ENCODE measurements at places on chromosomes 5 and 9.

GRCh38 chr9:126347911-126348760 lies 21.5 kb downstream of the MVB12B start:
- DNase-seq = peak; percentile 37

- no peak for DNase-seq
Observed at GRCh38 chr5:118354797-118355196, 633.5 kb downstream of the DTWD2 start.

DNA sequence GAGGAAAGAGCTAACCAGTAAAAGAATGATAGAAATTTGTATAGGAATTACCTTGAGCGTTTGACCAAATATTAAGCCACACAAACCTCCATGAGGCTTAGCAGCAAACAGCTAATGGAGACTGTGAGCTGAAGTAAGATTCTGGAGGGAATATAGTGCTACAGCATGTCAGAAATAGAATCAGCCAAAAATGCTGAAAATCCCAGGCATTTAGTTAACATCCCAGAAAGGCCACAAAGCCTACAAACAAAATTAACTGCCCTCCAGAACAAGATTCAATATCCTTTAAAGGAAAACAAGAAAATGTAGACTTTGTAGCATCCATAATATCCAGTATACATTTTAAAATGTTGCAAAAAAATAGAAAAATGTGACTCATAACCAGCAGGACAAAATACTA lies 257.8 kb upstream of the TUSC1 start:
- DNase-seq = no peak

- DNase-seq = no peak
Observed at GRCh38 chr5:1507014-1507375, 16.8 kb downstream of the LPCAT1 start.

DNA sequence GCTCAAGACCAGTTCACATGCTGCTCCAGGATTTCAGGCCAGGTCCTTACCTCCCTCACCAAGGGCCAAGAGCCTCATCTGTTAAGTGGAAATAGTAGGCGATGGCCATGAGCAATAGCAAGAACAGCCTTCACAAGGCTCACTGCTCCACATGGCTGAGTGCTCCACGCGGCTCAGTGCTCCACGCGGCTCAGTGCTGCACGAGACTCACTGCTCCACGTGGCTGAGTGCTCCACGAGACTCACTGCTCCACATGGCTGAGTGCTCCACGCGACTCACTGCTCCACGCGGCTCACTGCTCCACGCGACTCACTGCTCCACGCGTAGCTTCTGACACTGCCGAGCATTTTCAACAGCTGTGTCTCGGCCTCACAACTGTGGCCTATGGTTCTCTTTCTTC lies 36.4 kb upstream of the ADAMTS2 start:
- DNase-seq = no peak

DNA sequence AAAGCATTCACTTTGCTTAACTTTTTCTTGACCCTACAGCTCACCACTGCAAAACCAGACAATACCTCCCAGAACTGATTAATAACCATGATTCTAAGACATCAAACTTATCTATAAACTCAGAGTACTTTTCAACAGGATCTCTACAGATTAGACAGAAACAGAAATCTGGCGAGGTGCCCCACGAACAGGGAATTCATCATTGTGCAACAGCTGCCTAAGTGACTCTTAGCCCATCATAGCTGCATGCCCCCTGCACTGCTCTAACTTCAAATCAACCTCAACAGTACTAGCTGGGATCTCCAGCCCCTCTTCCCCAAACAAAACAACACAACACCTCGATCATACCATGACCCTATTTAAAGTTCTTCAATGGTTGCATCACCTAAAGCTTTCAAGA lies 16.1 kb upstream of the COL23A1 start:
- DNase-seq = no peak

DNA sequence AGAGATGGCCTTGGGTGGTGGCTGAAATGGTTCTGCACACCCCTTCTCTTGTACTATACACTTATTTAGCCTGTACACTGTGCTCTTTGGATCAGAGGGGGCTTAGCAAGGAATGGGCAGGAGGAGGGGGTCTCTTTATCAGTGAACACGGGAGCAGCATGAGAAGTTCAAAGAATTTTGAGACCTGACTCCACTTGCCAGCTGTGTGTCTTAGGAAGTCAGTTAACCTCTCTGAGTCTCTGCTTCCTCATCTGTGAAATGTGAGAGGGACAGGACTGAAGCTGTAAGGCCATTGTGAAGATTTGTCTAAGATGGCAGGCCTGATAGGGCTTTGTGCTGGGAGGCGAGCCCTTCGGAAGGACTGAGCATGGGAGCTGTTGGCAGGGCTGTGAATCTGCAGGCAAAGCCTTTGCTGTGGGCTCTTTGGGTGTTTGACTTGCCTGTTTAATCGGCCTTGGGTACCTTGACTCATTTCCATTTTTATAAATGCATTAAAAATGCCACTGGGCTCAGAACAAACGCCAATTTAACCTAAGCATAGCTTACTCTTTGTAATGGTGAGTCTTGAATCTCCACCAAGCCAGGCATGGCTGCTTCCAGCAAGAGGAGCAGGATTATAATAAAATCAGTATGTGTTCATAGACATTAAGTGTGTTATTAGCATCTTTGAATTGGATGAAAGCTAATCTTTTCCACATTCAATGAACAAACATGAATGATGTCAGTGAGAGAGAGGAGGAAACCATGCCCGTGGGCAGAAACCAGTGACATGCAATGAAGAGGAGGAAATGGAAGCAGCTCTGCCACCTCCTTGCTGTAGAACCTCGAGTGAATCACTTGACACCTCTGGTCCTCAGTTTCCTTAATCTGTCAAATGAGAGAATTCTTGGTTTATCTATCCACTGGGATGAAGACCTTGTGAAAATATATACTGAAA lies 89.4 kb downstream of the MACROH2A1 start:
- peak; percentile 37 for DNase-seq

GRCh38 chr5:40578501-40579451 lies 100.9 kb upstream of the PTGER4 start:
- no peak for DNase-seq

DNA sequence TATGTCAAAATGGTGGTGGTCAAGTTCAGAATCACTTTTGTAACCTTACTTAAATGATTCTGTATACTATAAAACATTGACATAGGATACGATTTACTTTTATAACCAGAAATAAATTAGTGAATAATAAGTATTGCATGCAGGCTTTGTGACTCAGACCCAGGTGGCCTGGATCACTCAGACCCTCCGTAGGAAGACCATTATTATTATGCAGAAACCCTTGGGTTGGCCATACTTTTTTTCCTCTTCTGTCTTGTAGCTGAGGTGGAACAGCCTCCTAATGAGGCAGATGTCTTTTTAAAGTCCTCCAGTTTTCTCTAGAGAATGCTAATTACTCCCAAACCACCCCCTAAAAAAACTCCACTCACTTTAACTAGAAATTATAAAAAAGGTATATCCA lies 121.9 kb downstream of the LPAR1 start:
- DNase-seq = no peak

DNA sequence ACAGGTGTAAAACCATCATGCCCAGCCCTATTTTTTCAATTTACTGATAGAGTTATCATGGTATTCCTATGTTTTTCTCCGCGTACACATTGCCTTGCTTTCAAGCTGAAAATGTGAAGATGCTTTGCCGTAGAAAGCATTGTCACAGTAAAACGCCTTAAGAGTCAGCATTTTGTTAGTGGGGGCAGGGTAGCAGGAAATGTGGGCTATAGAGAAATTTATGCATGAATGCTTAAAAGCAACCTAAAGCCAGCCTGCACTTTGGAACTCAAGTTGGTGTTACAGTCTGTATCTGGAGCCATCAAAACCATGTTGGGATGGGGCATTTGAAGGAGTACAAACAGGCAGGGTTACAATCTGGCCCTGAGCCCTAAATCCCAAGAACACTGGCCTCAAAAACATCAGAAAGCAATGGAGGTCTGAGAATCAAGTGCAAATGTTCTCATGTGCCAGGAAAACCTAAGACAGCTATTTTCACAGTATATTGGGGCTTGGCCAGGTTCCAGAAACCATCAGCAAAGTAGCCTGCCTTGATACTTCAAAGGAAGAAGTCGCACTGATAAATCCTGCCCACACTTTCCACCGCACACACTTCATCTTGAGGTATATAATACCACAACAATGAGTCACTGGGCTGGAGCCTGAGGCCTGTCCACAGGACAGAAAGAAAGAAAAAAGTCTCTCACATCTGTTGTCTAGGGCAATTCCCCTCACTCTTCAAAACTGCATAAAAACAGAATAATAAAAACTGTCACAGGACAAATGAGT lies 313.8 kb downstream of the ENC1 start:
- peak; percentile 95 for DNase-seq

DNA sequence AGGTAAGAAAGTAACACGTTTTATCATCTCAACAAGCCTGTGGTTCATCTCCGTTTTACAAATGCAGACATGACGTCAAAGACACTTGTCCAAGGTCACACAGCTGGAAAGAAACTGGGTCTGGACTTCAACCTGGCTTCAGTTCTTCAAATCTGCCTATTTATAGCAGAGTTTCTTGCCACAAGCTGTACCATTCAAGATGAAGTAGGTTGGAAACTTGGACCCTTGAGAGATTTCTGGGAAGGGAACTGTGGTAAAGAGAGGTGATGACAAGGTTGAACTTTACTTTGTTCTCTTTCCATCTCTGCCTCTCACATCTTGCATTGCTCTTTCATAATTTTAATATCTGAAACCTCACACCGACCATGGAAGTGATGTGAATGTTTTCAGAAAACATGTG lies 29.9 kb upstream of the DENND1A start:
- DNase-seq = no peak

GRCh38 chr9:118630931-118631595 lies 738.2 kb downstream of the BRINP1 start:
- no peak for DNase-seq

- no peak for DNase-seq
Observed at GRCh38 chr5:38853753-38854470, 8.1 kb downstream of the OSMR start.

DNA sequence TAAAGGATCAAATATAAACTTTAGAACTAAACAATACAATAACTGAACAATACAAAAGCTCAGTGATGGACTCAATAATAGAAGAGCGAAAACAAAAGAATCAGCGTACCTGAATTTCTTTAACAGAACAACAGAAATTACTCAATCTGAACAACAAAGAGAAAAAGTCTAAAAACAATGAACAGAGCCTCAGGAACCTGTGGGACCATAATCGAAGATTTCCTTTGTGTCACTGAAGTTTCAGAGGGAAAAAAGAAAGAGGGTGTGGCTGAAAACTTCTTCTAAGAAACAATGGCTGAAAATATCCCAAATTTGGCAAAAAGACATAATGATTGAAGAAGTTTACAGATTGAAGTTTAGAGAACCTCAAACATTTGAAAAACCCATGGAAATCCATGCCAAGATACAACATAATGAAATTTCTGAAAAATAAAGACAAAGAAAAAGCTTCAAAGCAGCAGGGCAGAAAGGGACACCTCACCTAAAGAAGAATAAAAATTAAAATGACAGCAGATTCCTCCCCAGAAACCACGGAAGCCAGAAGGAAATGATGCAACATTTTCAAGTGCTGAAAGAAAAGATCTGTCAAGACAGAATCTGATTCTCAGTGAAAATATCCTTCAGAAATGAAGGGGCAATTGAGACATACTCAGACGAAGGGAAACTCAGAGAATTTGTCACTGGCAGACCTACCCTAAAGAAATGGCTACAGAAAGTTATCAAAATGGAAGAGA lies 288.8 kb downstream of the ARL15 start:
- peak; percentile 71 for DNase-seq

DNA sequence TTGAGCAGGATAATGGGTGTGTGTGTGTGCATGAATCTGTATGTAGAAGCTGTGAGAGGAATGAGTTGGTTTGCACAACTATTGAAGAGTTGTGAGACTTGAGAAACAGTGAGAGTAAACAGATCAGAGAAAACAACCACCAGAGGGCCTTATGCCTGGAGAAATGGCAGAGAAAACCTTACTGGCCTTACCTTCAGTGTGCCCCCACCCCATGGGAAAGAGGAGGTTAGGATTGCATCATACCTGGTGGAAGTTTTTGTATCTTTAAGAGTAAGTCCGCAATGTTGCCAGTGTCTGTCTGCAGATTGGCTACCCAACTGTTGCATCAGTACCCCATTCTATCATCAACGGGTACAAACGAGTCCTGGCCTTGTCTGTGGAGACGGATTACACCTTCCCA lies 1909.4 kb upstream of the WWC1 start:
- DNase-seq = no peak

GRCh38 chr9:106228861-106229260 lies 534.5 kb downstream of the TMEM38B start:
- DNase-seq = no peak

DNA sequence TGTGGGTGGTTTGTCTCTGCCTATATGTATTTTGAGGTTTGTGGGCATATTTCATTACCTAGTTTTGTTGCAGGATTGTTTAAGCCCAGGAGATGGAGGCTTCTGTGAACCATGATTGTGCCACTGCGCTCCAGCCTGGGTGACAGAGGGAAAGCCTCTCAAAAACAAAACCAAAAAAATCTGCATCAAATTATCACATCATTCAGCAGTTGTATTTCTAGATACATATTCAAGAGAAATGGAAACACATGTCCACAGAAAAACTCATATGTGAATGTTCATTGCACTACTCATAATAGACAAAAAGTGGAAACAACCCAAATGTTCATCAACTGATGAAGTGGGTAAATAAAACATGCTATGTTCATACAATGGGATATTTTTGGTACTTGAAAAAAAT lies 29.9 kb downstream of the HSPA4 start:
- no peak for DNase-seq

GRCh38 chr9:94150890-94151650 lies 66.8 kb downstream of the PTPDC1 start:
- DNase-seq = no peak

DNA sequence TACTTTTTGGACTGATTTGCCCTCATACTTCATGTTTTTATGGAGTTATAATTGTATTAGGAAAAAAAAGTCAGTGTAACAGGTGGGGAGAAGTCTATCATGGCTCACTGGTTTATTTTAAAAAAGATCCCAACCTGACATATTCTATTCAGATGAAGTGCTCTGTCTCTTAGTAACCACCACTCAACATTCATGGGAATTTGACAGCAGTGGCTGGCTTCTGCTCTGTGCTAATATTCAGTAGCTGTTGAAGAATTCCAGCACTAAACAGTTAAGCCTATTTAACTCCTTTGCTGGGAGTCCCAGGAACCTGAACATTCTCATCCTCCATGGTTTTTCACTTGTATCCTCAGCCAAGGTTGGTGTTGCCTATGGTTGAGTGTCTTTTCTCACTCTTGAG lies 23.1 kb downstream of the CMYA5 start:
- DNase-seq = no peak

- DNase-seq = no peak
Observed at GRCh38 chr5:171678646-171679045, 107.0 kb upstream of the SMIM23 start.

GRCh38 chr5:76610196-76610595 lies 13.0 kb downstream of the F2RL2 start:
- DNase-seq = peak; percentile 29

DNA sequence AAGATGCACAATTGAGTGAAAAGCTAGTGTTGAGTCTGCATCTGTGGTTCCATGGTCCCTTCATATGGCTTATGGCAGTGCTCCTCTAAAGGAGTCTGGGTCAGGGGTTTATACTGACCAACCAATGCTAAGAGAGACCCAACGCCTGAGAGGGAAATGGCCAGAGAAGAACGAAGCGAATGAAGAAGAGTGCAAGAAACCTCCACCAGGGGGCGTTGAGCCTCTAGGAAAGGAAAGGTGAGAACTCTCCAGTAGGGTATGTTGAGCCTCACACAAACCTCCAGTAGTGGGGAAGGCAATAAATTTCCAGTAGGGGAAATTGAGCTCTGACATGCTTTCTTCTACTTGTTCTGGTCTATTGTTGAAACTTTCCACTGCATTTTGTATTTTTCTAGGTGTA lies 470.6 kb downstream of the PRDM9 start:
- DNase-seq = peak; percentile 47

All from hematopoietic multipotent progenitor cell treated with erythropoietin and hydrocortisone succinate and interleukin-3 and kit ligand, for 4 days (in vitro differentiated cells).